ENCODE measurements at places on chromosomes 3 and 15. TPM values are rescaled to one million over a fixed set of nuclear protein-coding genes. Genes with fewer than 3 reads are reported as not detected.
A peak's percentile ranks its signal among the peaks of the same experiment; 100 is the strongest.

DNA sequence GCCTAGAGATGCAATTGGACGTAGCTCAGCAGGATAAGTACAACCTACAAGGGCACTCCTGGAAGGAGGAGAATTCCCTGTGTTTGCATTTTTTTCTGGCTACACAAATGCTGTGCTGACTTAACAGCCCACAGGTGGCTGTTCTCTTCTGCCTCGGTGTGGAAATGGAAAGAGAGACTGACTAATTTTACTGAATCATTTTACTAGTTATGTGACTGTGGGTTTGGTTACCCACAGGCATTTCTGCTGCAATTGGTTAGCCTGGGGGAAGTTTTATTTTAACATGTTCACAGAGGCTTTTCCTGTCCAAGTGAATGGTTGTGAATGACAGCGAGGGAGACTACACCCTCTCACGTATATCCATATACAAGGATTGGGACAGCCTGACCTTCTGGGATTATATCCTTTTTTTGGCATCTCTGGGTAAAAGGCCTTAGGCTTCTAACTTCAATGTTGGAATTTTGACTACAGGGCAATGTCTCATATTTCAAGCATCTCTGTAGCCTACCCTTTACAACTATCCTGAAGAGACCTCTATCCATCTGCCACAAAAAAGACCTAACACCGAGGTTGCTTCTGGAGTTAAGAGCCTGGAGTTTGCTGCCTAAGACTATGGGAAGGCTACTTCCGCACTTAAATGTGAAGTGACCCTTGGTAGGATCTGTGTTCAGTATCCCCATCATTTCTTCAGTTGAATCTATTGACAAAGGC is 67.2 kb upstream of the TP63 start:
- DNase-seq, result peak; percentile 43

DNA sequence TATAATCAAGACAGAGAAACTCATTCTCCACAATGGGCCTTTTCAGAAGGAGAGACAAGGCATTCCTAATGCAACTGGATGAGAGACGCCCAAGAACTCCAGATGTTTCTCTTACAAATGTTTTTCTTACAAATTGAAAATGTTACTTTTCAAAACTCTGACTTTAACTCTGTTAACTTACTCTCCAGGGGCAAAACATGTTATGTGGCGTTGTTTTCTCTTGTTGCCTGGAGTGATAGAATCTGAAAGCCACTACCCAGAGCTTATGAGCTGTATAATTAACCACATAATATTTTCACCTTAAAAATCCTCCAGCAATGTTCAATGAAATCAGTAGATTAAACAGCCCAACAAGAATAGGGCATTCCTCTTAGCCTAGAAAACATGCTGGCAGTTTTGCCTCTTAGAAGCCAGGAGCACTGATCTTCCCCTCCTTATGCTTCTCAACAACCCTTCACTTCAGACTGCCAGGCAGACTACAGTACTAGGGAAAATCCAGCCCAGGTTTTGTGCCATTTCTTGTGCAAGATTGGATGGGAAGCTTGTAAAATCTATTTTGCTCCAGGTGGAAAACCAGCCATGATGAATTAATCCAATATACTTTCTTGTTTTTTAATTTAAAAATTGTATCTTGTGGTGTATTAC is 186.7 kb upstream of the GADL1 start:
- no peak for DNase-seq

- DNase-seq, result no peak
Observed at GRCh38 chr3:75059120-75059519, 444.7 kb upstream of the CNTN3 start.

DNA sequence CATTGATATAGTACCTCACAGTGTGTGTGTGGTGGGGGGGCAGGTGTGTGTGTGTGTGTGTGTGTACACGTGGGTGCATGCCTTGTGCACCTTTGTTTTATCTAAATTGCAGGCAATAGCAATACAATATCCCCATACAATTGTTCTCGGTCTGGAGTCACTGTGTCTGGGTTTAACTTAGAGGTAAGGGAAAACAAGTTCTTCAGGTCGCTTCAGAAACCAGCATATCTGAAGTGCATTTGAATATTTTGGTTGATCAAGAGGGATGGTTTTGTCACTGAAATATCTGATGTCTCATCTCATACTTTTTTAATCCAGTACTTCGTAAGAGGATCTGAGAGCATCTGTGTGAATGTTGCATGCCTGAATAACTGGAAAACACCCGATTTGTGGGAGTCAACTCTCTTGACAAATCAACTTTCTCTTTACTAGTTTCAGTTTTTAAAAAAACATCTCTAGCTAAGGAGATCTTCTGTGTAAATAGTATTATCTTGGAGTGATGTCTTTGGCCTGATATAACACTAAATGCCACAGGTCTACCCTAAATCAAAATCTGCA is 206.8 kb upstream of the NR2F2 start:
- no peak for DNase-seq

DNA sequence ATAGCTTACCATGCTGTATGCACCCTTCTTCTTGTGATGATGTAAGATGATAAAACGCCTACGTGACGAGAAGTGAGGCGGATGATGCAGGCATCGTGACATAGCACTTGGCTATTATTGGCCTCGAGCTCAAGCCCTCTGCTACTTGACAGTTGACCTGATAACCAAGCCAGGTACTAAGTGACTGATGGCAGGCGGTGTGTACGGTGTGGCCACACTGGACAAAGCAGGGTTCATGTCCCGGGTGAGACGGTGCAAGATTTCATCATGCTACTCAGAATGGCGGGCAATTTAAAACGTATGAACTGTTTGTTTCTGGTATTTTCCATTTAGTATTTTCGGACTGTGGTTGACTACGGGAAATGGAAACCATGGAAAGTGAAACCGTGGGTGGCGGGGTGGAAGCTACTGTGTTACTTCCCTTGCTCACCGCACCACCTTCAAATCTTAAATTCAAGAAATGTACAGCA is 57.7 kb downstream of the SLC12A8 start:
- DNase-seq, result no peak

DNA sequence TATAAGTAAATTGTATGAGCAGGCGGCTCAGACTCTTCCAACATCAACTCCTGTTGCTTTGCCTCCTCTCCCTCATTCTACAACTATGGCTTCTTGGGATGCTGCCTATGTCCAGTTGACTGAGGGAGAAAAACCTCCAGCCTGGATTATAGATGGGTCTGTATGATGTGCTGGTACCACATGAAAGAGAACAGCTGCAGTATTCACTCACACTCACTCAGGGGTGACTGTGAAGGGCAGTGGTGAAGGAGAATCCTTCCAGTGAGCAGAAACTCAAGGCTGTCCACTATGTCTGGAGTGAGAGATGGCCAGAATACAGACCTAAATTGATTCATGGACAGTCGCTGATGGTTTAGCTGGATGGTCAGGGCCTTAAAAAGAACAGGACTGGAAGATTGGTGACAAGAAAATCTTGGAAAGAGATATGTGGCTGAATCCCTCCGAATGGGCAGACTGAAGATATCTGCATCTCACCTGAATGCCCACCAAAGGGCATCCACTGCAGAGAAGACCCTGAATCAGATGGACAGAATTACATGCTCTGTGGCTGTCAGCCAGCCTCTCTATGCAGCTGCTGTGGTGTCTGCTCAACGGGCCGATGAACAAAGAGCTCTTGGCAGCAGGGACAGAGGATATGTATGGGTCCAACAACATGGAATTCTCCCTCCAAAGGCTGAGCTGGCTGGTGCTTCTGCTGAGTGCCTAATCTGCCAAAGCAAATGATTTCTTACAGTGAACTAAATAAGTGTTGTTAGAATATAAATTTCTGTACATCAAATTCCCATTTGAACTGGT is 1.9 kb upstream of the BCL2L10 start:
- no peak for DNase-seq

- DNase-seq, result no peak
Observed at GRCh38 chr3:52087731-52088130, 31.4 kb upstream of the DUSP7 start.

HTR3E gene
- total RNA-seq, result not detected

COL6A5 gene
- not detected for total RNA-seq

SNAP23 gene
- total RNA-seq, result 48.9 TPM

GOLGA8T gene
- total RNA-seq, result not detected
